SK-N-DZ (cell line): ENCODE measurements at places on chromosomes 1 and 21.

- no peak for DNase-seq
Measured at GRCh38 chr1:157105988-157106812, 6.6 kb upstream of the ETV3L start.

DNA sequence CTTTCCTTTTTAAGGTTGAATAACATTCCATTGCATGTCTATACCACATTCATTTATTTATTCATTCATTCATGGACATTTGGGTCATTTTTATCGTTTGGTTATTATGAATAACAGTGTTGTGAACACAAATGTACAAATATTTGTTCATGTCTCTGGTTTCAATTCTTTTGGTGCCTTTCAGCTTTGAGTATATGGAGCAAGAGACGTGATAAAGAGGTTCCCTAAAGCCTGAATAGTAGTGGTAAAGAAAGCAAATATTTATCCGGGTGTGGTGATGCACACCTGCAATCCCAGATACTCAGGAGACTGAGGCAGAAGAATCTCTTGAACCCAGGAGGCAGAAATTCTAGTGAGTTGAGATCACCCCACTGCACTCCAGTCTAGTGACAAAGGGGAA is 5.3 kb upstream of the RLF start:
- no peak for DNase-seq

GRCh38 chr1:99004254-99004860 is 304 bp downstream of the PLPPR5 start:
- peak; percentile 49 for DNase-seq

DNA sequence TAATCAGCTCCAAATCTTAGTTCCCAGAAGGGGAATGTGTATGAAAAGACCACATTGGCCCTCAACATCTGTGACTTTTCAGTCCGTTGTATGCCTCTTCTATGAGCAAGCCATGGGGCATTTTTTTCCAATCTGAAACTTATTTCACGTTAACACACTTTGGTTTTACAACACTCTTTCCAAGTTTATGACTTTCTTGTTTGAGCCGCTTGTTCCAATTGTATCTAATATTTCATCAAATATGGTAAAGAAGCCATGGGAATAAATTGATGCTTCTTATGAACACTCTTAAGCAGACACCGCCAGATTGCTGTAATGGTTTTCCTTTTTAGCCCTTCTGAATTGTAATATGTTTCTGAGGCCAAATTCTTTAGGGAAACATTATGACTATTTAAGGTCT is 359.9 kb downstream of the HLX start:
- DNase-seq, result no peak

- DNase-seq, result no peak
Measured at GRCh38 chr1:155529109-155529508, 33.5 kb downstream of the ASH1L start.

DNA sequence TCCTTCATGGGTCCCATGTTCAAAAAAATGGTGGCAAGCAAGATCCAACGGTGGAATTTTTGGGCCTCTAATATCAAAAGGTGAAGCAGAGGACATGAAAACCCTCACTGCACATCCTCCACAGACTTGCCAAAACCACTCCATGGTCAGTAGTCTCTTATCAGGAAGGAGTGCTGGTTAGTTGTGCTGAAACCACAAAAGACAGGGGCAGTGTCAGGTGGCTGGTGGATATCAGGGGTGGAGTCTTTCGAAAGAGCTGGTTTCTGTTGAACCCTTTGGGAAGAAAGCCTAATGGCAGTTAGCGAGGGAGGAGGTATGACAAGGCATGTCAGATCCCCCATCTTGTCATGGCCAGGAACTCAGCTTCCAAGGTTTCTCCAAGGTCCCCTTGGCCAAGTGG is 395.9 kb upstream of the CAMK1G start:
- no peak for DNase-seq

- no peak for DNase-seq
Measured at GRCh38 chr1:188499690-188500089, 1670.9 kb downstream of the PLA2G4A start.

GRCh38 chr1:167483790-167484189 is 34.5 kb downstream of the CD247 start:
- DNase-seq, result no peak

DNA sequence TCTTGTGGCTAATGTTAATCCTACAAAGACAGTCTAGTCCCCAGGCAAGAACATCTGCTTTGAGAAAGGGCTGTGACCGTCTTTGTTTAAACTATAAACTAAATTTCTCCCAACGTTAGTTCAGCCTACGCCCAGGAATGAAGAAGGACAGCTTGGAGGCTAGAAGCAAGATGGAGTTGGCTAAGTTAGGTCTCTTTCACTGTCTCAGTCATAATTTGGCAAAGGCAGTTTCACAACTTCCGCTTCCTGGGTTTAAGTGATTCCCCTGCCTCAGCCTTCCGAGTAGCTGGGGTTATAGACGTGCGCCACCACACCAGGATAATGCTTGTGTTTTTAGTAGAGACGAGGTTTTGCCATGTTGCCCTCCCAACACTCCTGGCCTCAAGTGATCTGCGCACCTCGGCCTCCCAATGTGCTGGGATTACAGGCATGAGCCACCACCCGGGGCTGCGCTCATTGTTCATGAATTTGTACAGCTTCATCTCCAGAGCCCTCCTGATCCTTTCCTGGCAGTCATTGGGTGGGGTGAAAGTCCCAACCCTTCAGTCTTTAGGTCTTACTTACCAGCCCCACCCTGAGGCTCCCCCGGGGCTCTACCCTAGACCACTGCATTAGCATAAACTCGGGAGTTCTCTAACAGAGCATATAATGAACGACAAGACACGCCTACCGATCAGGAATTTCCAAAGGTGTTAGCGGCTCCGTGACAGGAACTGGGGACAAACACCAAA is 4.9 kb upstream of the MASP2 start:
- peak; percentile 16 for DNase-seq
